ENCODE measurements at places on chromosomes 2 and 18.
A peak's percentile ranks its signal among the peaks of the same experiment; 100 is the strongest.

DNA sequence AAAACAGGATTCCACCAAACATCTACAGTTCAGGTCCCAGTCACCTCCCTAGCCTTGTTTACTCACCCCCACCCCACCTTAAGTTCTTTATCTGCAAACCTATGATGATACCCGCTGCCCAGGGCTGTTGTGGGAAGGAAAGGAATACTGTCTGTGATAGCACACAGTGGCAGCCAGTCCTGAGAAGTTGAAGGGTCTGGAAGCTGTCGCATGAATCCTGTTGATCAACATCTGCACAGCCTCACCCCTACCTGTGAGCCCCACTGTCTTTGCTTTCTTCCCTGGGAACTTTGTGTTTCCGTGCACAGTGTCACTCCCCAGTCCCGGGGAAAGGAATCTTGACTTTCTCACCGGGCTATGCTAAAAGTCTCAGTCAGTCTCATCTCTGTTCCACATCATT lies 160.7 kb upstream of the EPAS1 start:
- DNase-seq = no peak

- peak; percentile 36 for DNase-seq
Observed at GRCh38 chr18:901761-902160, 2.9 kb upstream of the ADCYAP1 start.

DNA sequence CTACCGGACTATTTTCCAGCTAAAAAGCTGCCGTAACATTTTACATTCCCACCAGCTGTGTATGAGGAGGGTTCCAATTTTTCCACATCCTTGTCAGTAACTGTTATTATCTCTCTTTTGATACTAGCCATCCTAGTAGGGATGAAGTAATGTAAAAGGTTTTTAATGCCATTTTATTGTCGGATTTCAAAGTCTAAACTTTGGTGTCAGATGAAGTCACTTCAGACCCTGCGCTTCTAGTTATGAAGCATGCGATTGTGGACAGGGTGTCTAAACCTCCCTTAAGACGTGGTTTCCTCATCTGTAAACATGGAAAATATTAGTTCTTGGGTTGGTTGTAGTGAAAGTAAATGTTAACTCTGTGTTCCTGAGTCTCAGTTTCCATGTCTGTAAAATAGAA lies 4.7 kb downstream of the DGKD start:
- DNase-seq = no peak

- no peak for DNase-seq
Observed at GRCh38 chr2:10762651-10763460, 41.4 kb downstream of the ATP6V1C2 start.

GRCh38 chr2:56009758-56010458 lies 86.3 kb upstream of the EFEMP1 start:
- no peak for DNase-seq

DNA sequence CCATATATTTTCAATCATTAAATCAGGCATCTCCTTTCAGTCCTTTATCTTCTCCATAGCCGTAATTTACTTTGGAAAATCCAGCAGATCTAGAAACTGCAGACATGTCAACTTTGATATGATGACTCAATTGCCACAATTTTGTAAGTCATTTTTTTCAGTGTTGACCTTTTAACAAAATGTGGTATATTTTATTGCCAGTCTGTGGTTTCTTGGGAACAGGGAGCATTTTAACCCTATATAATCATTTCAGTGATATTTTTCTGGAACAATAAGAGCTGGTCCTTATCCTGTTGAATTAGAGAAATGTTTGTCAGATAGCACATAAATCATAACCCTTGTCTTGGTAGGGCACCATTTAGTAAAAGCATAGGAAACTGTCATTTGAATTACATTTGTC lies 90.9 kb upstream of the UBXN4 start:
- no peak for DNase-seq

DNA sequence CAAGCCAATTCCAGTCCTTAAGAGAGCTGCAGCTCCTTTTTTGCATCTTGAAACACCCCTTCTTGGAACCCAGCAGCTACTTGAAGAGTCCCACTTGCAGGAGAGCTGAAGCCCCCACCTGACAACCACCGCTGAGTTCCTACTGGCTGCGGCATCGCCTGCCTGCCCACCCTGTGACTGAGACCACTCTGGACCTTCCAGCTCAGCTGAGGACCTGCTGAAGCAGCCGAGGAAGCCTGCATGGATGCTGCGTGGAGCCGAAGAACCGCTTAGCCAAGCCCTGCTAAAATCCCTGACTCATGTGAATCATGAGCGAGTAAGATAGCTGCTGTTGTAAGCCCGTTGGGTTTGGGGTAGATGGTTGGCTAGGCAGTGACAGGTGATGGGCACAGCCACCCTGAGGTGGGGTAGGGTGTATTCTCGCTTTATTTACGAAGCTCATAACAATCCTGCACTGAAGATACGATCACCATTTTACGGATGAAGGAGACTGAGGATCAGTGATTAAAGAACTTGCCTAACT lies 78.4 kb downstream of the INHBB start:
- no peak for DNase-seq

DNA sequence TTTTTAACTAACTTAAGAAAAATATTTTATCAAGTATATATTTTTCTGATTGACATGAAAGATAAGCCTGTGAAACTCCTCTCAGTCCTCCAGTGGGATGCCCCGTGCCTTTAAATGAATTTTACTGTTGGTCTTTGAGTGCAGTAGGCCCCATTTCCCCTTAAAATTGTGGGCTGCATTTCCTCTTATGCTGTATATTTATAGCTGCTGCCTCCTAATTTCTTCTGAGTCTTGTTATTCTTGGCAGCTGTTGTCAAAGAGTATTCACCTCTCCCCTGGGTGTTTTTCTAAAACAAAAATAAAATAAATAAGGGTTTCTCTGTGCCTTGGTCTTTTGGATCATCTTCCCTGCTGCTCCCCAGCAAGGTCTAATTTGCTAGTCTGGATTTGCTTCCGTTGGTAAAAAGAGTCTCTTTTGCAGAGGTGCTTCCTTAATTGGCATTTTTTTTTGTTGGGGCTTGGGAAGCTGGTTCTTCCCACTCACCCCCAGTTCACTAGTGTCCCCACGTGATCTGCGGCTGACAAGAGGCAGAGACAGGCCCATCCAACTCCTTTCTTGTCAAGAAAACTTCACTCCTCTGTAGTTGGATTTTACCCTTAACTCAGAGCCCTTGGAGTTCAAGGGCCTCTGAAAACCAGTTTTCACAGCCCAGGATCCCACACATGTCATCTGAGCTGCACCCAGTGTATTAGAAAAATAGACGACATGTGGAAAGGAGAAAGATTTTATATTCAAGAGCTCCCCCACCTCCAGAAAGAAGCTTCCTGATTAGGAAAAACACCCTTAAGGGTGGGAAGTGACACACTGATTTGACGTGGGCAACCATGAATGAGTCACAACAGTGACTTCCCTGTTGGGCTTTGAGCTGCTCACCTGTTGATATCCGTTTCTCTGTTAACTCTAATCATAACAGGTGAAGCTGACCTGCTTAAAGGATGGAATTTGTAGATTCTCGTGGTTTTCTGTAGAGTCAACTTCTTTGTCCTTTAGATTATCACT lies 431.5 kb downstream of the DCDC2C start:
- no peak for DNase-seq

DNA sequence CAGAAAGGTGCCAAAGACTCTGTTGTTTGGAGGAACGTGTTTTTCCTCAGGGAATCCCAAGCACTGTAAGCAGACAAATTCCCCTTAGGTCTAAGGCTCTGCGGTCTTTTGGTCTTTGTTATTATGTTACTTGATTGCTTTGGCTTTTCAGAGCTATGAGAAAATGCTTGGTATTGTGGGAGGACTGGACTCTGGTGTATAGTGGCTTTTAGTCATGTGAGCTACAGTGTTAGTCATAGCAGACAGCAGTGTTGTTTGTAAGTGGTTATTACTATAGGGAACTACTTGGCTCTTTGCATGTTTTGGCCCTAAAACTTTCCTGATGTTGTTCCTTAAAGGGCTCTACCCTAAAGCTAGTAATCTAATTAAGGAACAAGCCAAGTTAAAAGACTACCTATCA lies 956.2 kb upstream of the LRATD1 start:
- no peak for DNase-seq

DNA sequence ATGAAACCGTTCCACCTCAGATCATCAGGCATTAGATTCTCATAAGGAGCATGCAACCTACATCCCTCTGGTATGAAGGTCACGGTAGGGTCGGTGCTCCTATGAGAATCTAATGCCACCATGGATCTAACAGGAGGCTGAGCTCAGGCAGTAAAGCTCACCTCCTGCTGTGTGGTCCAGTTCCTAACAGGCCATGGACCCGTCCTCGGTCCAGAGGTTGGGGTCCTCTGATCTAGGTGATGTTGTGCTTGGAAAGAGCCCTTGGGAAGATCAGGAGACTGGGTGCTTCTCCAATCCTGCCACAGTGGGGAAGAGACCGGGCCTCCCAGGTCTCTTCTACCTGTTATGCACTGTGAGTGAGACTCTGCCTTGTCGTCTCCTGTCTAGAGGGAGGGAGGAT lies 104.6 kb downstream of the ACKR3 start:
- no peak for DNase-seq

DNA sequence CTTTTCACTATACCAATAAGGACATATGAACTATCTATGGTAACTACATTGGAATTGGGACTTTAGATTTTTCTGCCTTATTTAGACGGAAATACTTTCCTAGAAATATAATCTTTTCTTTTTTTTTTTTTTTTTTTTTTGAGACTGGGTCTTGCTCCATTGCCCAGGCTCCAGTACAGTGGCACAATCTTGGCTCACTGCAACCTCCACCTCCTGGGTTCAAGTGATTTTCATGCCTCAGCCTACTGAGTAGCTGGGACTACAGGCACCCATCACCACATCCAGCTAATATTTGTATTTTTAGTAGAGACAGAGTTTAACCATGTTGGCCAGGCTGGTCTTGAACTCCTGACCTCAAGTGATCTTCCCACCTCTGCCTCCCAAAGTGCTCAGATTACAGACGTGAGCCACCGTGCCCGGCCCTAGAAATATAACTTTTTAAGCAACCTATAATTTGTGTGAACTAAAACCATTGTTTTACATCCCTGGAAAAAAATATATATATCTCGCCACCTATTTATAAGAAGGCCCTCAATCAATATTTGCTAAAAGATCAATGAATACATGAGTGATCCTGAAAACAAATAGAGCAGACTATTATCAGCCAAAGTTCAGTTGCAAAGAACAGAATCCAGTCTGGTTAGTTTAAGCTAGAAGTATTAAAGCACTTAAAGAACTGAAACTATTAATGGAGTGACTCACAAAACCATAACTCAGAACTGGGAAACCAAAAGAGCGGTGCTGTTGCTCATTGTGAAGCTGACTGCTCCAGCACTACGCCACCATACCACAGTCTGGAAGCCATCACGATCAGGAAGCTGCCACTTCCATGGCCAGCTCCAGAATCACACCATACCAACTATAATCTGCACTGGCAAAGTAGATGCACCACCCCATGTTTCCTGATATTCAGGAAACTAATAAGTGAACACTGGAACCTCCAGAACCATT lies 8.4 kb upstream of the HNRNPLL start:
- DNase-seq = no peak

- DNase-seq = peak; percentile 35
Observed at GRCh38 chr2:129331638-129332037, 647.8 kb upstream of the RAB6C start.

DNA sequence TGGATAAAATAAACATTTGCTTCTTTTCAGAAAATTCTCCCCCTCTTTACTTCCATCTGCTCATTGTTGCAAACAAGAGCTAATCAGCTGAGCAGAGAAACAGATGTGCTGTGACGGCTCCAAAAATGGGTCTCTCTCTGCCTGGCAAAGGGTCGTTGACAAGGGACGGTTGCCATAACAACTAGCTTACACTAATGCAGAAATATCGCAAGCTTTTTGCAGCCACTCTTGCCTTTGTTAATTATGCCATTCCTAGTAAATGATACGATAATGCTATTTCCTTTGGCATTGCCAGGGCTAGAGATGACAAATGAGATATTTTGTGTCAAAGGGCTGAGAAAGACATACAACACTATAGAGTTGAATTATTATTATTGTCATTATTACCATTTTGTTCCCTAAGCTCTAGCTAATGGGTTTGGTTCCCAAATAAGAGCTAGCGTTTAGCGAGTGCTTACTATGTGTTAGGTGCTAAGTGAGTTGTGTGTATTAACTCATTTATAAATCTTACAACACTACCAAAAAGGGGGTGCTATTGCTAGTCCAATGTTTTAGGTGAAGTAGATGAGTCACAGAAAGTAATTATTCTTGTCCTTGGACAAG lies 46.8 kb downstream of the MYO3B start:
- DNase-seq = no peak

DNA sequence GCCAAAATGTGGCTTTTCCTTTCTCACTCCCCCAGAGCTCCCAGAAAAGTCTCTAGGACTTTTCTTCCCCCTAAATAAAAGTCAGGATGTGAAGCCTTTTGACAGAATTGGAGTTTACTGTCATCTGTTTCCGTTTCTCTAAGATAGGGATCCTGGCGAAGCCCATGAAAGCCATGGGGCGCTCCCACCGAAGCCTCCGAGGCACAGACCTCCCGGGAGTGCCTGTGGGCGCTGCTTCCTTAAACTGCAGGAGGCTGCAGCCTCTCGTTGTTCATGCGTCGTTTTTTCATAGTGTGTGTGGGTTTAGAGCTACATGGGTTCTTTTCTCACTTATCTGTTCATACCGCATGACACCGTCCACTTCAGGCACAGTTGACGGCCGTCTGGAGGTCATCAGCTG lies 56.8 kb downstream of the ASAP2 start:
- no peak for DNase-seq

- DNase-seq = no peak
Observed at GRCh38 chr2:85717308-85718008, 23.3 kb downstream of the GNLY start.

DNA sequence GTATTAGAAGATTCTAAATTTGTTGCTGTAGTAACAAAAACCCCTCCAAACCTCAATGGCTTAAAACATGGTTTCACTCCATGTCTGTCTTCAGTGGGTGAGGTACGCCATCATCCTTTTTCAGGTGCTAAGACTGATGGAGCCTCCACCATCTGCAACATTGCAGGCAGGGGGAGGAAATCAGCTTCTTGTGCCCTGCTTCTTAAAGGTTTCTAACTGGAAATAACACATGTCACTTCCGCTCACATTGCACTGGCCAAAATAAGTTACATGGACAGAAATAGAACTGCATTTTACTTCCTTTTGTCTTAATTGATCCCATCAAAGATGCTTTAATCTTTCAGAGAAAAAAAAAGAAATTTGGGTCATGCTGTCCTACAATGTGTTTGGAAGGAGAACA lies 94.1 kb downstream of the GALNT3 start:
- DNase-seq = no peak

GRCh38 chr18:41436772-41437171 lies 518.3 kb upstream of the PIK3C3 start:
- DNase-seq = no peak

DNA sequence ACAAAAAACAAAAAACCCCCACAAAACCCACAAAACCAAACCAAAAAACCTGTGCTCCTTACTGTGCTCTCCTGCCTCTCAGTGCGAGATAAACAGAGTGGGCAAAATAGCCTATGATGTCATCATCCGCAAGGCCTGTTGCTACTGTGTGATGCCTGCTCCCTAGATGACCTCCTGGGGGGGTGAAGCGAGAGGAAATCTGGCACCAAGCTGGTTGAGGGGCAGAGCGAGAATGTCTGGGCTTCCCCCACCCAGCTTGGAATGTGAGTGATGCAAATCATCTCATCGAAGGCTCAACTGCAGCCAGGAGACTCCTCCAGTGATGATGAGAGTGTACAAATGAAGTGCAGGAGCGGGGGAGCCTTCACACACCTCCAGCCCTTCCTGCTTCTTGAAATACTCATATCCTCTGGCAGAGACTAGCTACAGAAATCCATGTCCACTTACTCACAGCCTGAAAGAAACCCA lies 57.7 kb upstream of the MAP4K3 start:
- no peak for DNase-seq

GRCh38 chr18:58670404-58671110 lies 708 bp upstream of the MALT1 start:
- DNase-seq = no peak

GRCh38 chr2:145593991-145594614 lies 1074.2 kb upstream of the ZEB2 start:
- no peak for DNase-seq

Measured in NT2/D1 (cell line).